ENCODE measurements at places on chromosomes 11 and 22. TPM values are rescaled to one million over a fixed set of nuclear protein-coding genes. Genes with fewer than 3 reads are reported as not detected.

Gene CNTN5
- total RNA-seq, result not detected

Gene C11orf21
- not detected for total RNA-seq

Gene ADAMTS15
- 23.4 TPM for total RNA-seq

DNA sequence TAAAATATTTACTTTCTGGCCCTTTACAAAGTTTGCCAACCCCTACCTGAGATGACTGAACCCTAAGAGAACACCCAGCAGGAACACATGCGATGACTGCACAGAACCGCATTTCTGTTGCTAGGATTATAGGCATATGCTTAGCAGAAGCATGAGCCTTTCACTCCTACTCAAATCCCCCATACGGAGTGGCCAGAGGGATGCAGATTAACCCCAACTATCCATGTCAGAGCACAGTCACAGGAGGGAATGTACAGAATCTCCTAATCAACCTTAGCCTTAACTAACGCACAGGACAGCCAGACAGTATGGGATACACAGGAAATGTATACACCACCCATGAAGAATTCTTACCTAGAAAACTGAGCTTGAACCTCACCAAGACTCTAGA, 6.2 kb downstream of the HPS4 start:
- no peak for DNase-seq

GRCh38 chr22:25403811-25404471, 160.5 kb upstream of the GRK3 start:
- peak; percentile 59 for DNase-seq

DNA sequence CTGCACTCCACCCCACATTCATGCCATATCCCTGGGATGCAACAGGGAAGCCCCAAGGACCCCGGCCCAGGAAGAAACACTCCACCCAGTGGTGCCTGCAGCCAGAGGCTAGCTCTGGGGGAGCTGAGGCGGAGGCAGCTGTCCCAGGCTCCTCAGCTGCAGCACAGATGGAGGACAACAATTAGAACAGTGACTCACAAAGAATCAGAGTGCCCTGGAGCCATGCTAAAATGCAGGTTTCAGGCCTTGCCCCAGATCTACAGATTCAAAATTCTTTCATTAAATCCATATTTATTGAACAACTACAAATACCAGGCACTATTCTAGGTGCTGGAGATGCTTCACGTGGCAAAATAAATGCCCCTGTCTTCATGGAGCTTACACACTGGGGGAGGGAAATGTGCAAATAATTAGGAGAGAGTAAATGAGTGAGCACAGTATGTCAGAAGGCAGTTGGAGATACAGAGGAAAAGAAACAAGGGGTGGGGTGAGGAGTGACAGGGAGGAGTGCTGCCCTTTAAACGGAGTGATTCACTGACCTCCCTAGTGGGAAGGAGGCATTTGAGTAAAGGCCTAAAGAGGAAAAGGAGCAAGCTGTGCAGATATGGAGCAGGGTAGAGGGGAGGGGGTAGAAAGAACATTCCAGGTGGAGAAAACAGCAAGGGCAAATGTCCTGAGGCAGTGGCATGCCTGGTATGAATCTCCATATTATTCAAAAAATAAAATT, 73.3 kb upstream of the CSNK2A3 start:
- DNase-seq, result no peak

- DNase-seq, result no peak
Measured at GRCh38 chr11:40689823-40690222, 769.6 kb downstream of the LRRC4C start.

- no peak for DNase-seq
Measured at GRCh38 chr11:59810911-59811259, 307 bp upstream of the MRPL16 start.

GRCh38 chr11:40360206-40360798, 1099.2 kb downstream of the LRRC4C start:
- DNase-seq, result no peak

GRCh38 chr11:8772571-8773519, 90.3 kb downstream of the RPL27A start:
- DNase-seq, result peak; percentile 43

DNA sequence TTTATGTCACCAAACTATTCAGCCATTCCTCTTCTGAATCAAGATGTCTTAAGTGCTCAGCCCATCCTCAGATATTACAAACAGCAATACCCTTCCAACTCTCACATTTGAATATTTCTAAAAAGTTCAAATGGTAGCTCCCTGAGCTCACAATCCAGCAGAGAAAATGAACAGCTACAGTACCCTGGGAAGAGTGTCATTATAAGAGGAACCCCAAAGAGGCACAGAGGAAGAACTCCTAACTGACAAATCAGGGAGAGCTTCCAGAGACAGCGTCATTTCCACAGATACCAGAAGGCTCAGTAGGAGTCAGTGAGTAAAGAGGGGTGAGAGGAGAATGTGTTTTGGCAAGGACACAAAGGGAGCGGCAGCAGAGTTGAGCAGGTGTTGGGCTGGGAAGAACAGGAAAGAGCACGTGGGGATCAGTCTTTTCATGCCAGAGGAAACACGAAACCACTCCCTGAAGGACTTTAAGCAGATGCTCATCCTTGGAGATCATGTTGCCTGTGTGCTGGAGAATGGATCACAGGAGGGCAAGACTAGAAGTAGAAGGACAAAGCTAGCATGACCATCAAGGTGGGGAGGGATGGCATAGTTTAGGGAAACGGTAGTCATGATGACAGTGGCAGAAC, 4.3 kb downstream of the CLTCL1 start:
- DNase-seq, result peak; percentile 24

DNA sequence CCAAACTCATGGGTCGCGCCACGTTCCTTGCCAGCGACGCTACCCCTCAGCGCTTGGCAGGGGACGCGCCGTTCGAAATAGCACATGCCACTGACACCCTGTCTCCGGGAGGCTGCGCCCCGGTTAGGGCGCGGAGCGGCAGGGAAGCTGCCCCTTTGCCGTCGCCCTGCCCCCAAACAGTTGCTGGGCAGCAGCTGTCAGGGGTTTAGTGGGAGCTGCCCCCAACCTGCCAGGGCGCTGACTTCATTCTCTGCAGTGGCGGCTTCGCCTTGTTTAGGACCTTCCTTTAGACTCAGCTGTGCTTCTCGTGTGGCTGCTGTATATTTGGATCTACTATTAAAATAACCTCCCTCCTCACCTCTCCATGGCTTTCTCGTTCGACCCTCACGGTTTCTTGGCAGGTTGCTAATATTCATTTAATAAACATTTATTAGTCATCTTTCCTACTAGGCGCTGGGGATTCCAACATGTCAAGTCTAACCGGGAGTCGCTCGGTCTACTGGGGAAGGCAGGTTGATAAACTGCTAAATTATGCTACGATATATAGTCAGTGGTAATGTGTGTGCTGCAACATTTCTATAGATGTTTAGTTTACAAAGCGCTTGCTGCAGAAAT, 782 bp downstream of the TMEM109 start:
- peak; percentile 44 for DNase-seq

DNA sequence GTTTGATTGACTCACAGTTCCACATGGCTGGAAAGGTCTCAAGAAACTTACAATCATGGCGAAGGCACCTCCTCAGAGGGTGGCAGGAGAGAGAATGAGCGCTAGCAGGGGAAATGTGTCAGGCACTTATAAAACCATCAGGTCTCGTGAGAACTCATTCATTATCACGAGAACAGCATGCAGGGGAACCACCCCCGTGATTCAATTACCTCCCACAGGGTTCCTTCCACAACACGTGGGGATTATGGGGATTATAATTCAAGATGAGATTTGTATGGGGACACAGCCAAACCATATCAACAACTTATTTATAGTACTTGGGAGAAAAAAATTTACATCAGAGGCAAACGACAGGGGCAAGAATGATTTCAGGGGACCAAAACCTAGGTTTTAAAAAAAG, 3.0 kb downstream of the ME3 start:
- no peak for DNase-seq

GRCh38 chr22:37569921-37570660, 9.8 kb downstream of the LGALS2 start:
- DNase-seq, result no peak
